Neural progenitor cell (in vitro differentiated cells): ENCODE measurements at places on chromosomes 6 and 20. TPM values are rescaled to one million over a fixed set of nuclear protein-coding genes. Genes with fewer than 3 reads are reported as not detected.

DNA sequence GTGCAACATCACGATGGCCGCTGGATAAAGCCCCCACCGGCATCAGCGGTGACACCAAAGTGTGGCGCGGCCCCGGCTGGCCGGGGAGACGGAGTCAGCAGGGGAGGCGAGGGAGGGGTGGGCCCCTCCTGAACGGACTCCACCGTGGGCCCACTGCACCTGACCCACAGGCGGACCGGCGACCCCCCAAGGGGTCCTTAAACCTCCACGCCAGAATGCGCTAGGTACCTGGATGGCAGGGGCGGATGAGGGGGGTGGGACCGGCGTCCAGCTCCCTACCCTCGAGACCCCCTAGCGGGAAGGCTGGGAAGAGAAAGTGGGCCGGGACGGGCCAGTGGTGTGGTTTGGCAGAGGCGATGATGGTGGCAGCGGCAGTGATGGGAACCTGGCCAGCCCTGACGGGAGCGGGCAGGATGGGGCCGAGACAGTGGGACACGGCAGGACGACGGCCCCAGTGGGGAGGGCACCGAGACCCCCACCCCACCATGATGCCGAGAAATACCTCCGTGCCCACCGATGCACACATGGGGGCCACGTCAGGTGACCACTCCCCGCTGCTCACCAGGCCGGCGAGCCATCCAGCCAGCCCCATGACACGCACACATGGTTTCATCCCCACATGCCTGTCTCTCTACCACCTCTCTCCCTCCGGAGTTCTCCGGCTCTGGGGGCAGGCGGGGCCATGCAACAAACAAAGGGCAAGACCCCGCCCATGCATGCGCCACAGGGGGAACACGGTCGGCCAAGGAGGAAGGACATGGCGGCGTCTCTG is 771.9 kb upstream of the DEFB115 start:
- no peak for DNase-seq

DNA sequence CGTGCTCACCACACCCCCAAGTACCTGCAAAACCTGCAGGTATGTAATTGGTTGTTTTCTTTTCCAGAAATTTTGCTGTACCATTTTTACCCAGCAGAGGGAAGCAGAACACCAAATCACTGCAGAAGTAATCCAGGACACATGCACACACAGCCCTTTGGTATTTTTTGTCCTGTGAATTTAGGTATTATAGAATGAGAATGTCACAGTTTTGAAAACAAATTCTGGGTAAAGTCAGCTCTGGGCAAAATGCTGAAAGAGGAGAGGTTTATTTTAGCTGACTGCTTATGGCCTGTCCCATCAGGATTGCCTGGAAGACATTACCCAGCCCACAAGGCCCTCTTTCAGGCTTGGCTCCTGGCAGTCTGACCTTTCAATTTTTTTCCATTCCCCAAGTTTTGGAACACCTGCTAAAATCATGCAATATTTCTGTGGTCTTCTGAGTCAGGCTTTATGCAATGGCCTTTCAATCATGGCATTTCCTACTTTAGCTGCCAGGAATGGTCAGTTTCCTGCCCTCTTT is 3.5 kb upstream of the EFHC1 start:
- DNase-seq: peak; percentile 56

DNA sequence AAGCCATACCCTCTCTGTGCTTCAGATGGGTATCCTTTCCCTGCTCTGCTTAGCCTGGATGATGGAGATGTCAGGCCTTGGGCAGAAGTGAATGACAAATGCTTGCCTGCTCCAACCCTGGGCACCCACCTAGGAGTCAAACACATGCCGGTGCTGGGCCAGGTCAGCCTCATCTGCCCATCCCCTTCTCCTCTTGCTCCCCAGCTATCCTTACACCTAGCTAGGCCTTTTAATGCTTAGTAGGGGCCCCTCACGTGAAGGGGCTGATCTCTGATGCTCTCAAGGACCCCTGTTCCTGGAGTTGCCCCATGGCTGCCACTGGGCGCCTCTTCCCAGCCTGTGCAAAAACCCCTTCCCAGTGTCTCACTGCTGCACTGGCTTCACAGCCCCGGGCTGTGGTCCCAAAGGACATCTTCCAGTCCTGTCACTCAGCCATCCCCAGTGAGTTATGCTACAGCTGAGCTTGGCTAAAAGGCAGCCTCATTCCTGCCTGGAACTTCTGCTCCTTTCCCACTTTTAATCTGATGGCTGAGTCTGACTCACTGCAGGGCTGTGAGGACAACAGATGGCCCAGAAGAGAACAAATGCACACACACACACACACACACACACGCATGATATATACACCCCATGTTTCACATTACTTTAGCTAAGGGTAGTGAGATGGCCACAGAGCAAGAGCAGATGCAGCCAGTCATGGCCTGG is 12.8 kb upstream of the SDCBP2 start:
- DNase-seq: no peak

The SLC52A3 gene
- total RNA-seq: 0.56 TPM in 1 of 2 replicates, not detected in the other

DNA sequence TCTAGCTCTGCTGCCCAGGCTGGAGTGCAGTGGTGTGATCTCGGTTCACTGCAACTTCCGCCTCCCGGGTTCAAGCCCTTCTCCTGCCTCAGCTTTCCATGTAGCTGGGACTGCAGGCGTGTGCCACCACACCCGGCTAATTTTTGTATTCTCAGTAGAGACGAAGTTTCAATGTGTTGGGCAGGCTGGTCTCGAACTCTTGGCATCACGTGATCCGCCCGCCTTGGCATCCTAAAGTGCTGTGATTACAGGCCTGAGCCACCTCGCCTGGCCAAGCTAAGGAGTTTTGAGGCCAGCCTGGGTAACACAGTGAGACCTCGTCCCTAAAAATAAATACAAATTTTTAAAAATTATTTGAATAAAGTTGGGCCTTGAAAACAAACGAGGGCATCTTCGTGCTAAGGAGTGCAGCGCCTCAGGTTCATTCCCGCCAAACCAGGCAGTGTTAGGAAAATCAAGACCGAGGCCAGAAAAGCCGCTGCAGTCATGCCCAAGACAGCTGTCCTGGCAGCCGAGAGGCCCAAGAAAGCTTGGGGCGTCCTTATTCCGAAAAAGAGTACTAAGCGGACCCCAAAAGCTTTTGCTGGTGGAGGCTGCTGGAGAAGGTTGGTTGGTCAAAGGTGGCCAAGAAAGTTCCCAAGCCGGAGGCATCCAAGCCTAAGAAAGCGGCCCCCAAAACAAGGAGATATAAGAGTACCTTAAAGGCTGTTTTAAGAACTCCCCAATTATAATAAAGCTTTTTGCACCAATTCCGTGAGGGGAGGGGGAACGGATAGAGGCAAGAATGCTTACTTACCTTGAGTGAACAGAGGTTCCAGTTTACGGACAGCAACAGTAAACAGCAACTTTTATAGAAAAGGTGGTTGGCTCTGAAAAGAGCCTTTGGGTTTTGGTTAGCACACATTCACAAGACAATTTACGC is 109.0 kb downstream of the HFE start:
- peak; percentile 48 for DNase-seq

GRCh38 chr6:79494841-79495240 is 42.4 kb downstream of the LCA5 start:
- DNase-seq: peak; percentile 66

GRCh38 chr6:44682280-44682679 is 294.8 kb downstream of the CDC5L start:
- DNase-seq: no peak

- DNase-seq: no peak
These were observed 55.6 kb downstream of the KIAA0408 start for GRCh38 chr6:127403636-127404035.

GRCh38 chr6:35955521-35955920 is 34.6 kb upstream of the SRPK1 start:
- DNase-seq: no peak

The RIN2 gene
- 5.5 and 7.2 TPM in 2 replicates for total RNA-seq

- no peak for DNase-seq
These were observed 21.4 kb downstream of the SMOC2 start for GRCh38 chr6:168462289-168462853.

The PSMB9 gene
- total RNA-seq: not detected in 2 replicates

GRCh38 chr6:141282263-141282662 is 850.5 kb upstream of the GJE1 start:
- DNase-seq: peak; percentile 60

DNA sequence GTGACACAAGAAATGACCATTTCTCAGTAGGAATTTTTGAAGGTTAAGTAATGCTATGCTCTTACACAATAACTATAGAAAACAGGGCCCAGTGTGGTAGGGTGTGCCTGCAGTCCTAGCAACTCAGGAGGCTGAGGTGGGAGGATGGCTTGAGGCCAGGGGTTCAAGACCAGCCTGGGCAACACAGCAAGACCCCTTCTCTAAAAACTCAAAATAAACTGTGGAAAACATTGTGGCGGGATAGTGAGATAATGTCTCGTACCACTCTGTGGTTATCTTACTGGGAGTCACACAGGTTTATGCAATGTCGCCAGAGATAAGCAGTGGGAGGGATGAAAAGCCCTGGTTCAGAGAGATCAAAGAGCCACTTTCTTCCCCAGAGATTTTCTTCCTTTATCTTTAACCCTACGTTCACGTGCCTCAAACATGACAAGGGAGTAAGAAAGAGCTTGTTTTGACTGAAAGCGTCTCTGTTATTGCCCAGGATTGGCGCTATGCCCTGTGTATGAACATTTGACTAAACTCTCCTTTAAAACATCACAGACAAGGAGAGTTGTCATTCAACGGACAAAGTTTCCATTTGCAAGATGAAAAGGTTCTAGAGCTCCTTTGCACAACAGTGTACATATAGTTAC is 13.9 kb downstream of the GCM1 start:
- no peak for DNase-seq

The LRRC73 gene
- total RNA-seq: 0.37 TPM in 1 of 2 replicates, not detected in the other

DNA sequence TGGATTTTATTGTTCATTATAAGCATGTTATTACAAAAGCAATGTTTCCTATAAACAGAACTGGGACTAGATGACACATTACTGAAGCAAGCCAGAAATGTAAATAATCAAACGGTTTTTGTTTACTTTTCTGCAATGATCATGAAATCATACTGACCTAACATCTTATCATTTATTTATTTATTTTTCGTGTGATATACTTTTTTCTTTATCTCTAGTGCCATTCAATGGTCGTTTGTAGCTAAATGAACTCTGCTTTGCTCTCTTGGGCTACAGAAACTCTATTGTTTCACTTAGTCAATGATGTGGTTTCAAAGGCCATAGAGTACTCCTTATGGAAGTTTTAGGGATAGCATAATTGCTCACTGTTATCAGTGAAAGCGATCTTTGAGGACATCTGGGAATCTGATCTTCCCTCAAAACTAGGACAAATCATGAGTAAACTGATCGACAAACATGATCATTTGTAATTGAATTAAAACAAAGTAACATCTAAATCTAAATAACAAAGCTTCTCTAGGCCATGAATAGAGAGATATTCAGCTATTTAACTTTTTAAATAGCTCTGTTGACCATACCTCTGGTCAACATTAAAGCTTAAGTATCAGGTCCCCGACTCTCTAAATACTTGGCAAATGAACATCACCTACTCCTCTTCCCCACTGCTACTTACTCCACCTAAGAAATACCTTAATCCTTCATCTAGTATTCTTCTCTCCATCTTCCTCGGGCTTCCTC is 933.4 kb downstream of the TFAP2A start:
- no peak for DNase-seq

The E2F1 gene
- 9.7 and 29.7 TPM in 2 replicates for total RNA-seq

- no peak for DNase-seq
These were observed 51.5 kb downstream of the HBS1L start for GRCh38 chr6:135002974-135003703.

The RALGAPB gene
- total RNA-seq: 27.3 and 39.1 TPM in 2 replicates

The CFAP206 gene
- total RNA-seq: 0.52 and 0.53 TPM in 2 replicates

GRCh38 chr6:54875539-54875938 is 29.0 kb downstream of the FAM83B start:
- DNase-seq: no peak

GRCh38 chr6:150767571-150768018 is 97.9 kb upstream of the MTHFD1L start:
- DNase-seq: peak; percentile 65

DNA sequence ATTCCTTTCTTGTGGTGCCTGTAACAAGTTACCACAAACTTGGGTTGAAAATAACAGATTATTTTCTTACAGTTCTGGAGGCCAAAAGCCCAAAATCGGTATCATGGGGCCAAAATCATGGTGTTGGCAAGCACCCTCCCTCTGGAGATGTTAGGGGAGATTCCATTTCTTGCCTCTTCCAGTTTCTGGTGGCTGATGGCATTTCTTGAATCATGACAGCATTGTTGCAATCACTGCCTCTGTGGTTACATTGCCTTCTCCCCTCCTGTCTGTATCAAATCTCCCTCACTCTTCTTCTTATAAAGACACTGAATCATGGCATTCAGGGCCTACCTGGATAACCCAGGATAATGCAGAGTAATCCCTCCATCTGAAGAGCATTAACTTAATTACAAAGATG is 17.9 kb upstream of the TENT5A start:
- no peak for DNase-seq

- DNase-seq: peak; percentile 44
These were observed 272.8 kb upstream of the SLC35B3 start for GRCh38 chr6:8707956-8708772.

DNA sequence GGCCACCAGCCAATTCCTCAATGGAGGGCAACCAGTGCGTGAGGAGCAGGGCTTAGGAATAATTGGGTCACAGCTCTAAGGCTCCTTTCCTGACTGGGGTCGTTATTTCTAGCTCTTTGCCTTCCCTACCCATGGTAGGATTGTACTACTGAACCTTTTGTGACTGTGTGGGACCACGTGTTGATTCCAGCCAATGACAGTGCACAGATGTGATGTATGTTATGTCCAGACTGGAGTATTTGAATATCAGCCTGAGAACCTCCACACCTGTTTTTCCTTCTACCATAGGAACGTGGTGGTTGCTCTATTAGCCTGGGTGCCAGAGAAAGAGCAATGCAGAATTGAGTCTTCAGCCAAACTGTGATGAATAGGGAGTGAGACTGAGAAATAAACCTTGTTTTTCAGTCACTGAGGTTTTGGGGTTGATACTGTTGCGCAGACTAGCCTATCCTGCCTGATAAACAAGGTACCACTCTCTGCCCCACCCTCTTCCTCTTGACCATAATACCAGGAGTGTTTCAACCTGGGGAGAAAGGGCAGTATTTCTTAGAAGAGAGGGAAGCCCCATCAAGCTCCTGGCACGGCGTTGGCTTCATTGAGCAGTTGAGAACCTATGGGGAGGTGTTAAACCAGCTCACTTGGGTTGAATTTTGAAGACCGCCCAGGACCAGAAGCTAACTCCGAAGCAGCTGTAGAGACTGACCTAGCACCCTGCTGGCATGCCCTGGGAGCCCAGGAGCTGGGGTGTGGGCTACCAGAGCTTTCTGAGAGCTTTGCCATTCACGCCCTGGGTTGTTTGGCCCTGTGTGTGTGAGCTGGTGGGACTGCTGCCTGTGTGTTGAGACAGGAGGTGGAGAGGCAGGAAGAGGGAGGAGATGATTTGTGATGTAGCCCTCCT is 105.5 kb upstream of the BACH2 start:
- no peak for DNase-seq

- peak; percentile 27 for DNase-seq
These were observed 26.8 kb downstream of the MANBAL start for GRCh38 chr20:37316116-37316774.

DNA sequence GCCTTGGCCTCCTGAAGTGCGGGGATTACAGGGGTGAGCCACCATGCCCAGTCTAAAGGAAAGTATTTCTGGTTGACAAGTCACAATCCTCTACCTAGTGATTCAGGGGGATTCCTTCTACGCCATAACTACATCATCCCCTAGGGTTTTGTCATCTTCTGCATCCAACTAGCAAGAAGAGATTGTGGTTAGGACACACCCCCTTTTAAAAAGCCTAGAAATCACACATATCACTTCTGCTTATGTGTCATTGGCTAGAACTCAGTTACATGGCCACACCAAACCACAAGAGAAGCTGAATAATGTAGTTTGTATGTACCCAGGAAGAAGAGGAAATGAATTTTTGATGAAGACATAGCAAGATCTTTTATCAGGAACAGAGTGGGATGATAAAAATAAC is 14.7 kb upstream of the CHD6 start:
- no peak for DNase-seq

GRCh38 chr6:33620158-33620855 is 815 bp upstream of the ITPR3 start:
- DNase-seq: peak; percentile 53
